ENCODE measurements at places on chromosomes 6 and 20. TPM values are rescaled to one million over a fixed set of nuclear protein-coding genes. Genes with fewer than 3 reads are reported as not detected.

- DNase-seq, result no peak
Measured at GRCh38 chr20:3712279-3712873, at the start of gene SIGLEC1. SIGLEC1 (minus strand) TSS chr20:3712600; CDS start chr20:3707128, 5,472 bp downstream.

DNA sequence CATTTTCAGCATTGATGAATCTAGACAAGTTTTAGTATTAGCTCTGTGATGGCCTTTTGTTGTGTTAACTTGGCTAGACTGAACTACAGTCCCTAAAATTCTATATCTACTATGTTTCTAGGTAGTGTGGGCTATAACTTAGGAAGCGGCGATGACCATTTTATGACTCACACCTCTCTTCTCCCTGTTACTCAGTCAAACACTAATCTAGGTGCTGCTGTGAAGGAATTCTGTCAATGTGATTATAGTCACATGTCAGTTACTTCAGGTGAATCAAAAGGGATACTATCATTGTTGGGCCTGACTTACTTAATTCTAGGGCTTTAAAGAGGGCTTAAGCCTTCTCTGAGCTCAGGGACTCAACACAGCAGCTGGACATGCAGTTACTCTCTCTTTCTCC, 691.5 kb upstream of the MAP3K7 start:
- DNase-seq, result peak; percentile 43

DNA sequence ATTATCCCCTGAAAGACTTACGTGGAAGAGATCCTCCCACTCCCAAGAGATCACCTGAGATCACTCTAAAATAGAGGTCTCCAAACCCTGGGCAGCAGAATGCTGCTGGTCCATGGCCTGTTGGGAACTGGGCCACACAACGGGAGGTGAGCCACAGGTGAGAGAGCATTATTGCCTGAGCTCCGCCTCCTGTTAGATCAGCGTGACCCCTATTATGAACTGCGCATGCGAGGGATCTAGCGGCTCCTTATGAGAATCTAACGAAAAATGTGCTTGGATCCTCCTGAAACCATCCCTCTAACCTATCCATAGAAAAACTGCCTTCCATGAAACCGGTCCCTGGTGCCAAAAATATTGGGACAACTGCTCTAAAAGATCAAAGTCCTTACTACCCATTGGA, 1057.4 kb downstream of the EPHA7 start:
- DNase-seq, result no peak

Gene NRN1
- not detected for total RNA-seq

DNA sequence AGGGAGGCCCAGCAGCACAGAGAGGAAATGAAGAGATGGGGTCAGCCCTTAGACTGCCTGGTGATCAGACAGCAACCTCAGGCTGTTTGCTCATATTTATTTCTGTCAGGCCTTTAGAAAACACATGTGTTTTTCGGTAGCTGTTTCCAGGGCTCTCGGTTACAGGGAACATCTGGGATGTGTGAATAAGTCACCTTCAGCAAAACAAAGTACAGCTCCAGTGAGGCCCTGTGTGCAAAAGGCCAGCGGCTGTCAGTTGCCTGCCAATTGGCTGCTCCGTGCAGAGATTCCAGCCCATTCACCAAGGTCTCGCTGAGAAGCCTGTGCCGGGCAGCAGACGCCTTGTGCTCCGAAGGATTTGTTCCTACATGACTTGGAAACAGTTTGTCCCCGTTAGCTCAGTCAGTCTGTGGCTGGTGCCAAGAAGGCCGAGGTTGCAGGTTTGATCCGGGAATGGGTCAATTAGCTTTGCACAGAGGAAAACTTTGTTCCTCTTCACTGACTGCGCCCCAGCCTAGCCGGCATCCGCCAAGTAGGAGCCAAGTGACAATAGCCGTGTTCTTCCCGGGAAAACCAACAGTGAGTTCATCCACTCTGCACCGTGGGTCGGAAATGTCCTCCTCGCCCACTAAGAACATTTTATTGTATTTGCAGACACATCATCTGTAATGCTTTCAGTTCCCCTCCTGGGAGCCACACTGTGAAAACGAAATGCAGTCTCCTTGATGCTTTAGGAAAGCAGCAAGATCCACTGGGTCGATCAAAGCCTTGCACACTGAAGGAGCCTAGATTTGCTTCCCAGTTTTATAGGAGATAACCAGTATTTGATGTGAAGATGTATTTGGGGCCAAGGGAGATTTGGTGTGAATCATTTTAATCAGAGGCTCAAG, 315.4 kb upstream of the CDYL start:
- DNase-seq, result no peak

GRCh38 chr20:53691060-53691810, 97.6 kb upstream of the ZNF217 start:
- peak; percentile 100 for DNase-seq

Data from PC-3 (cell line).